ENCODE measurements at places on chromosomes 1 and 21.

DNA sequence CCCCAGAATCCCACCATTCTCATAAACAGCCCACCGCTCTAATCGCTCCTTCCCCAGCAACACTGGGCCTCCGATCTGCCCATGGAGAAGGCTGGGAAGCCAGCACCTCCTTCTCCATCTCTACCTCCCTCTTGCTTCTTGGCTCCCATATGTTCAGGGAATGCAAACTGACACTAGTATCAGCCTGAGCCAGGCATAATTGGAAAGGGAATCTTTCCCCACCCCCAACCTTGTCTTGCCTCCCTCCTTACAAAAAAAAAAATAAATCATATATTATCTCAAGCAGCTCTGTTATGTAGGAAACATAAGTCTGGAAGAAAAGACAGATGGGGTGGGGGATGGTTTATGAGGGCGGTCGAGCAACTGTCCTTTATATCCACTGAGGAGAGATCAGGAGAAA lies 127.2 kb downstream of the NAV1 start:
- no peak overlapping the region for H3K27ac ChIP-seq
- no peaks in the 10 kb centered on the region for H3K36me3 ChIP-seq
- H3K4me3 ChIP-seq = no peak overlapping the region
- no peak for DNase-seq
- H3K27me3 ChIP-seq = peaks cover 35% of the 10 kb centered on the region
- no peaks in the 10 kb centered on the region for H3K4me1 ChIP-seq

DNA sequence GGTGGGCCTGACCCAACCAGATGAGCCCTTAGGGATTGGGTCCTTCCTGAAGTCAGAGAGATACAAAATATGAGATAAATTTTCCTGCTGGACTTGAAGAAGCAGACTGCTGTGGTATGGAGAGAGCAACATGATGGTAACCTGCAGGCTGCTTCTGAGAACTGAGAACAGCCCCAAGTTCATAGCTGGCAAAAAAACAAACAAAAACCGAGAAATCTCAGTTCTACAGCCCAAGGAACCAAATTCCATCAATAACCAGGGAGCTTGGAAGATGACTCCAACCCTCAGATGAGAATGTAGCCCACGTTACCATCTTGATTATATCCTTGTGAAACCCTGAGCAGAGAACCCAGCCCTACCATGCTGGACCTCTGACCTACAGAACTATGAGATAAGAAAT lies 316.2 kb downstream of the ZP4 start:
- H3K36me3 ChIP-seq = no peaks in the 10 kb centered on the region
- no peak for DNase-seq
- no peak overlapping the region for H3K27ac ChIP-seq
- no peaks in the 10 kb centered on the region for H3K4me1 ChIP-seq
- H3K27me3 ChIP-seq = no peaks in the 10 kb centered on the region

DNA sequence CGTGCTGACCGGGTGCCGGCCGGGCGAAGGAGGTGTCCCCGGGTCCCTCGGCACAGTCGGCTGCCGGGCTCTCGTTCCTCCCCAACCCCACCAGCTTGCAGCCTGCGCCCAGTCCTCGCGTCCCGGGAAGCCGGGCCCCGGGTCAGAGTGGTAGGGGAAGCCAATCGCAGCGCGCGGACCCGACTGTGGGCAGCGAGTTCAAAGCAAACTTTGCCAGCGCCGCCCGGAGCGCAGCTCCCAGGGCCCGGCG lies 328 bp downstream of the MYCL start:
- peak overlapping the region; percentile 80 for H3K4me3 ChIP-seq
- peaks cover 14% of the 10 kb centered on the region for H3K27me3 ChIP-seq
- H3K4me1 ChIP-seq = peaks cover 32% of the 10 kb centered on the region
- H3K36me3 ChIP-seq = no peaks in the 10 kb centered on the region
- H3K27ac ChIP-seq = peak overlapping the region; percentile 64
- DNase-seq = peak; percentile 58

DNA sequence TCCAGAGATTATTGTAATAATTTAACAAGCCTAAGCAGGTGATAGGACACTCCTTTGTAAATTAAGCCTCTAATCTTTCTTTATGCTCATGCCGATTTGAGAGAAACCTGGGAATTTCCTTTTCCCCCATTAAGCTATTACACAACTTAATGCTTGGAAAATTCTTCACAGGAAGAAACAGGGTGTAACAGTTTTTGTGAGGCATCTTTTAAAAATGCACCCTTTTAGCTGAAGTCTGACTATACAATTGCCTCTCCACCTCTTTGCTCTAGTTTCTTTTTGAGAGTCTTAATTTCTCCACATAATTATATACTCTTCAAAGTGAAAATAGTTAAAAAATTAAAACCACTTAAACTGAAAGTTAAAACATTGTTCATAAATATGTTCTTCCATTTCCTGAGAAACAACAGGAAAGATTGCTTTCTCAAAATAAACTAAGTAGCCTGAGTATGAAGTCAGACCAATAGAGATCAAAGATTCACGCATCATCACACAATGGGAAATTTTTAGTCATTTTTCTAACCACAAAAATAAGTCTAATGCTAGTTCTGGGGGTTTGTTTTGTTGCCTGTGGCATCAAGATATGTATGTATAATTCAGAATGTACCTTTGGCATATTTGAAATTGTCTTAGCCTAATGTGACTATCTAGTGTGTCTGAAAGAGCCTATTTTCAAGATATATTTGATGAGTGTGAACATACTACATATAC lies 34.7 kb downstream of the LRRC8D start:
- H3K27ac ChIP-seq = no peak overlapping the region
- H3K4me1 ChIP-seq = no peaks in the 10 kb centered on the region
- peaks cover 44% of the 10 kb centered on the region for H3K36me3 ChIP-seq
- H3K27me3 ChIP-seq = no peaks in the 10 kb centered on the region
- DNase-seq = no peak
- no peak overlapping the region for H3K4me3 ChIP-seq

- H3K27me3 ChIP-seq = peaks cover 86% of the 10 kb centered on the region
- peak; percentile 48 for DNase-seq
- no peak overlapping the region for H3K27ac ChIP-seq
- no peaks in the 10 kb centered on the region for H3K36me3 ChIP-seq
- no peak overlapping the region for H3K4me3 ChIP-seq
Observed at GRCh38 chr1:1165900-1166421, 7.7 kb upstream of the TTLL10 start.

DNA sequence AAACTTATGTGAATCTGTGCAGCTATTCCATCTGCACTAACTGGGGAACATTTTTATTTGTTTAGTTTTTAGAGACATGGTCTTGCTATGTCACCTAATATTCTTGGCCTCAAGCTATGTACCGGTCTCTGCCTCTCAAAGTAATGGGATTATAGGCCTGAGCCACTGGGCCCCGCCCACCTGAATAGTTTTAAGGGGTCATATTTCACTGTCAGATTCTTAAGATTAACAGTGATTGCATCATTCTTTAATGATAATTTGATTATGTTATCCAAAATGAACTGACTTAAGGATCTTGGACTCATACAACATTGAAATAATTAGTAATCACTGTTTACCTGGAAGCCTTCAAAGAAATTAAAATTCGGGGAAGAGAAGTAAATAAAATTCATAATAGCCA lies 12.6 kb upstream of the KLF18 start:
- peaks cover 26% of the 10 kb centered on the region for H3K27me3 ChIP-seq

GRCh38 chr1:30990591-30990990 lies 74.9 kb downstream of the PUM1 start:
- no peak overlapping the region for H3K27ac ChIP-seq
- no peak overlapping the region for H3K4me3 ChIP-seq
- no peak for DNase-seq

- no peak overlapping the region for H3K4me3 ChIP-seq
- H3K4me1 ChIP-seq = peaks cover 30% of the 10 kb centered on the region
- H3K36me3 ChIP-seq = no peaks in the 10 kb centered on the region
- no peaks in the 10 kb centered on the region for H3K27me3 ChIP-seq
- no peak overlapping the region for H3K27ac ChIP-seq
- DNase-seq = no peak
Observed at GRCh38 chr1:23594927-23595353, 35.6 kb upstream of the ID3 start.

- DNase-seq = no peak
- no peaks in the 10 kb centered on the region for H3K4me1 ChIP-seq
- H3K4me3 ChIP-seq = no peak overlapping the region
Observed at GRCh38 chr1:179709841-179710329, 33.2 kb upstream of the FAM163A start.

- DNase-seq = peak; percentile 90
- H3K27me3 ChIP-seq = no peaks in the 10 kb centered on the region
- no peaks in the 10 kb centered on the region for H3K36me3 ChIP-seq
- peaks cover 38% of the 10 kb centered on the region for H3K4me1 ChIP-seq
- H3K4me3 ChIP-seq = no peak overlapping the region
- H3K27ac ChIP-seq = peak overlapping the region; percentile 63
Observed at GRCh38 chr1:153568367-153569099, 2.9 kb upstream of the S100A2 start.

- no peaks in the 10 kb centered on the region for H3K4me1 ChIP-seq
- H3K4me3 ChIP-seq = no peak overlapping the region
- DNase-seq = no peak
- no peak overlapping the region for H3K27ac ChIP-seq
Observed at GRCh38 chr1:157646144-157646543, 48.3 kb upstream of the FCRL4 start.

GRCh38 chr1:47738560-47739182 lies 258.5 kb downstream of the TRABD2B start:
- H3K4me3 ChIP-seq = no peak overlapping the region
- no peaks in the 10 kb centered on the region for H3K4me1 ChIP-seq
- no peak overlapping the region for H3K27ac ChIP-seq
- H3K36me3 ChIP-seq = no peaks in the 10 kb centered on the region
- H3K27me3 ChIP-seq = no peaks in the 10 kb centered on the region

DNA sequence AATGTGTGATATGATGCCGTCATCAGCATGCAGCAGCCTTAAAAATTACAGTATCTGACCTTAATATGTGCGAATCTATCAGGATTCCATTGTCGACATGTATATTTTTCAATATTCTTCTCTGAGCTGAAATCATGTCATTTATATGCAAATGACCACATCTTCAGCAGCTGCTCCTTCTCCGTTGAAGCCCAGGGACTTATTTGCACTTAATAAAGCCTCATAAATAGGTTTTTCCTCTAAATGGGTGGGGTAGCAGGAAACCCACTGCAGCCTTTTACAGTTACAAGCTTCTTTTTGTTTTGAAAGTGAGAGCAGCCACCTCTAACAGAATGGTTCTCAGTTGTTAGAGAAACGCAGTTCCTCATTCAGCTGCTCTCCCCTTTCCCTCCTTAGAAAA lies 178.8 kb upstream of the ZNF644 start:
- DNase-seq = no peak
- H3K4me1 ChIP-seq = no peaks in the 10 kb centered on the region
- H3K36me3 ChIP-seq = no peaks in the 10 kb centered on the region
- peaks cover 11% of the 10 kb centered on the region for H3K27me3 ChIP-seq
- H3K4me3 ChIP-seq = no peak overlapping the region
